ENCODE measurements at places on chromosomes 5 and 9.

GRCh38 chr9:92095236-92095635 lies 20.0 kb downstream of the SPTLC1 start:
- DNase-seq: no peak

DNA sequence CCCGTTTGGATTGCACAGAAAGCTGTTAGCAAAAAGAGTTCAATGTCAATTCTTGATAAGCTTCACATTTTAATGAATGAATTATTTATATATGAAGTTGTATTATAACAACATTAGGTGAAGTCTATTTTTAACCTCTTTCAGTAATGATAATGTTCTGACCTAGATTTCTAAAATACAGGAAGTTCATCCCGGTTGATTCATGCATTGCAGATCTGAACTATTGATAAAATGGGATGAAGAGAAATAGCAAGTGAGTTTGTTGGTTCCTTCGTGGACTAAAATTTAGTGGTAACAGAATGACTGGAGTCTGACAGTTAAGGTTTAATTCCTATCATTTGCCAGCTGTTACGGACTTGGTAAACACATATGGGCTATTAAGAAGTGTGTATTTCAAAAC lies 180.5 kb downstream of the PCSK1 start:
- DNase-seq: no peak

DNA sequence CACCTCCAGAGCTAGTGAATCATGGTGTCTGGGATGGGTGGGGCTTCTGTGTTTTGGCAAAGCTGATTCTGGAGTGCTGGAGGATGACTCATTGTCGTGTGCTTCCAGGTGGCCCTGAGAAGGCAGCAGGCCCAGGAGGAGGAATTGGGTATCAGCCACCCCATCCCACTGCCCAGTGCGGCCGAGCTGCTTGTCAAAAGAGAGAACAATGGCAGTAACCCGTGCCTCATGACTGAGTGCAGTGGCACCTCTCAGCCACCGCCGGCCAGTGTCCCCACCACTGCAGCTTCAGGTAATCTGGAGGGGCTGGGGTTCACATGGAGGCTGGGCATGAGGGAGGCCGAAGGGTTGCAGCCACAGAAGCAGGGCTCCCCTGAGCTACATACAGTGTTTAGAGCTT lies 5.4 kb downstream of the DMRT1 start:
- DNase-seq: no peak

GRCh38 chr5:111453747-111454146 lies 58.6 kb downstream of the STARD4 start:
- DNase-seq: no peak

- no peak for DNase-seq
Observed at GRCh38 chr5:125006011-125006685, 259.7 kb upstream of the ZNF608 start.

GRCh38 chr5:17219006-17219422 lies 1.6 kb downstream of the BASP1 start:
- DNase-seq: peak; percentile 3

GRCh38 chr5:53616939-53617549 lies 56.6 kb downstream of the NDUFS4 start:
- no peak for DNase-seq

- DNase-seq: no peak
Observed at GRCh38 chr5:140112685-140113179, 1.2 kb upstream of the PURA start.

- no peak for DNase-seq
Observed at GRCh38 chr9:132699956-132700355, 29.7 kb downstream of the GTF3C4 start.

DNA sequence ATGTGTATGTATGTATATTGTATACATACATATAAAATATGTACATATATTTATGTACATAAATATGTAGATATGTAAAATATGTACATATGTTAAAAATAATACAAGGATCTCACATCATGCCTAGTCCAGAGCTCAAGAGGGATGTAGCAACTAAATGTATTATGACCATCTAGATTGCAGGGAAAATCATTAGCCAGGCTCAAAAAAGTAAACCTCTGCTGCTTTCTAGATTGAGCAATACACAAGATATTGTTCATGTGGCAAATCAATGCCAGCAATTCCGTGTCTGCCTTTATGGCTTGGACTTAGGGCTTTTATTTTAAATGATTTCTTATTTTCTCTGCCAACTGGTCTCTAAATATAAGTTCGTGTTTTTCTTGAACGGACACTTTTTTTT lies 65.2 kb downstream of the RAI14 start:
- no peak for DNase-seq

DNA sequence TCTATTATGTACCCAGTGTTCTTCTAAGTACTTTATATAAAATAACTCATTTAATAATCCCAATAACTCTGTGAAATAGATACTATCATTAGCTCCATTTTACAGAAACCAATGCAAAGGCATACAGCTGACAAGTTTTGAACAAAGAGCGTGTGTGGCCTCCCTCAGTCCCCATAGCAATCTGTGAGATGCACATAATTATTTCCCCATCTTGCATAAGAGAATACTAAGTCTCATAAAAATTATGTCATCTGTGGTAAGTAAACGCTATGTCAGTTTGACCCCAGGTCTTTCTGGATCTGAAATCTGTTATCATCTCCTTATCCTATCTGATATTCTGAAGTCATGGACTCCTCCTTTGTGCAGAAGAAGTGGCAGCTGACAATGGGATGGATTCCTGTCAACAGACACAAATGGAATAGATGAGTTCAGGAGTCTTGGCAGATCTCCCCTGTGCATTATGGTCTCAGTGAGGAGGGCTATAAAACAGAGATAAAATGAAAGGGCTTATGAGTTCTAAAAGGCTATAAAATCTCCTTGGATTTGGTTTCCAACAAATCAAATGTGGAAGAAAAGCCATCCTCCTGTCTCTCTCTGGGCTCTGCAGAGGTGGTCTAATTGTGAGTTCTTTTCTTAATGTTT lies 162.5 kb upstream of the TLE4 start:
- DNase-seq: no peak

DNA sequence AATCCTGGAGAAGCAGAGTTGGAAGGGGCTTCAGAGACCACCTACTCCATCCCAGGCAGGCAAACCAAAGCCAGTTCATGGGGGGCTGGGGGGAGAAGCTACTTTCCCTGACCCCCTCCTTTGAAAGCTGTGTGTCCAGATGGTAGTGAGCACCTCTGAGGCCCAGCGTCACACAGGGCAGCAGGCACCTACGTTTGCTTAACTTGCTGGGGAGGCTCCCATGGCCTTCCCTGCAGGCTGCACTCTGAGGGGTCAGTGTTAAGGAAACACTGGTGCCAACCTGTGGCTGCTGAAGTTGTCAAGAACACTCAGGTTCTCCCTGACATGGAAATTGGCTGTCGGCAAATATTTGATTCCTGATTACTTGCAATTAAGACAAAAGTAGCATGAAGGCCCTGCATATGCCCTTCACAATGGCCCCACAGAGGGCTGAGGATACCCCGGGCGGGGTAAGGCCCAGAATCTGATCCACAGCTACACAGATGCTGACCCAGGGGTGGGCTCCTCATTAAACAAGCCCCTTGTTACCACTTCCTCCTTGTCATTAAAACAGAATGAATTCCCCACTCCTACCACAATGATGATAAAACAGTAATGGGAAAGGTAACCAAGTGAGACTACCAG lies 208.5 kb downstream of the FSTL4 start:
- DNase-seq: no peak

DNA sequence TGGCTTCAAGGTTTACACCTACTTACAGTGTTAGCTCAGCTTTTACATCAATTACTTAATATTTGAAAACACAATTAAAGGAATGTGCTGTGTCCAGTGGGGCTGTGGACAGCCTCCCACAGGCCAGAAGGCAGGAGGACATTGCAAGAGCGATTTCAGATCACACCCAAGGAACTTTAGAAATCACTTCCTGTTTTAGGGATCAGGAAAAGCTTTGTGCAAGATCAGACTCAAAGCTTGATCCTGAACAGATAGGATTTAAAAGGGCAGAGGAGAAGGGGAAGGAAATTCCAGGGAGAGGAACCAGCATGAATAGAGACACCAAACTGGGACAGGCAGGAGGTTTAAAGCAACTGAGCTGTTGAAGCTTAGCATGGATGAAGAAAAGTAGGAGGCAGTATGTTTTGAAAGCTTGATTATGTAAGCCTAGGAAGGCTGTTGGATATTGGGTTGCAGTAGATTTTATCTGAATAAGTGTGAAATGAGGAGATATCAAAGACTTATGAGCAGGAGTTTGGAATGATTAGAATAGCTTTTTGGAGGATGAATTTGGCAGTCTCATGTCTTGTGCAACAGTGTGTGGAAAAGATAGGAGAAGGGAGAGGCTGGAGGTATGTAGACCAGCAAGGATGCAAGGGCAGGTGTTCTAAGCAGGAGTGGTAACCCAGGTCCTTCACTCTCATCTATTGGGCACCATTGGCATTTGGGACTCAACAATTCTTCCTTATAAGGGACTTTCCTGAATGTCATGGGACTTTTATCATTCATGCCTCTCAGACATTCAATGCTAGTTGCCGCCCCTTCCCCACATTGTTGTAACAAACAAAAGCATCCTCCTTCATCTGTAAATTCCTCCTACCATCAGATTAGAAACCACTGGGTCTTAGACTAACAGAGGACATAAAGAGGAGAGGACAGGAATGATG lies 123.5 kb downstream of the TARS1 start:
- DNase-seq: no peak

- no peak for DNase-seq
Observed at GRCh38 chr5:115844321-115844817, 2.6 kb downstream of the AP3S1 start.

DNA sequence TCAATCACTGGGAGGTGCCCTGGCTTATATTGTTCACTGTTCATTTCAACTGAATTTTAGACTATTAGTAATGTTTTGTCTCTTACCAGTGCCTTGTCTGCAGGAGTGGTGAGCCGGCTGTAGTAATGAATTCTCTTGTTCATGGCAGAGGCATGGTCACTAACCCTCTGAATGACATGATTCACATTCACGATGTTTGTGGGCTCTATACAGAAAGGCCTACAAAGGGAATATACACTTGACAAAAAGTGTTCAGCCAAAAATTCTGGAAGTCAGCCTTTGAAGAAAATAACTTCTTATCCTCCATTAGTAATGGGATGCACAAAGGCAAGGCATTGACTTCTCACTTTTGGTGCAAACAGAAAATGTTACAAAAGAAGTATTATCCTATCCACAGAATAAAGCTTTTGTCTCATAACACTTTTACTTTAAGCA lies 39.6 kb downstream of the SLC38A9 start:
- DNase-seq: no peak
